Ovary (tissue), 10 donors: ENCODE measurements at places on chromosomes 7 and 10. TPM values are rescaled to one million over a fixed set of nuclear protein-coding genes. Genes with fewer than 3 reads are reported as not detected.

Gene AKR1E2
- 1.3 TPM for polyA plus RNA-seq

Gene THNSL1
- polyA plus RNA-seq, result 8.0 TPM

Gene SGCE
- 157 TPM for polyA plus RNA-seq

Gene RBP3
- not detected for polyA plus RNA-seq

Gene RNF32
- polyA plus RNA-seq, result 2.3 TPM

Gene ERV3-1
- polyA plus RNA-seq, result 17.9 TPM

Gene INMT
- 11.9 TPM for polyA plus RNA-seq

Gene MEPCE
- 48.9 TPM for polyA plus RNA-seq

Gene FOXL3
- polyA plus RNA-seq, result not detected

Gene OR2A42
- polyA plus RNA-seq, result 0.65 TPM

Gene TAS2R3
- 0.92 TPM for polyA plus RNA-seq

Gene DDX50
- polyA plus RNA-seq, result 39.3 TPM

Gene PHKG1
- 1.2 TPM for polyA plus RNA-seq

Gene IL2RA
- polyA plus RNA-seq, result 5.2 TPM

Gene MSMB
- not detected for polyA plus RNA-seq

Gene RTKN2
- polyA plus RNA-seq, result 0.28 TPM

Gene GUSB
- polyA plus RNA-seq, result 54.0 TPM

Gene PTPRZ1
- polyA plus RNA-seq, result 1.9 TPM

Gene GIMAP1
- polyA plus RNA-seq, result 6.2 TPM

Gene RAMP3
- 14.8 TPM for polyA plus RNA-seq
